ENCODE measurements at places on chromosomes 3 and 15.

- no peak for DNase-seq
Observed at GRCh38 chr15:68765602-68766368, 54.9 kb downstream of the ANP32A start.

DNA sequence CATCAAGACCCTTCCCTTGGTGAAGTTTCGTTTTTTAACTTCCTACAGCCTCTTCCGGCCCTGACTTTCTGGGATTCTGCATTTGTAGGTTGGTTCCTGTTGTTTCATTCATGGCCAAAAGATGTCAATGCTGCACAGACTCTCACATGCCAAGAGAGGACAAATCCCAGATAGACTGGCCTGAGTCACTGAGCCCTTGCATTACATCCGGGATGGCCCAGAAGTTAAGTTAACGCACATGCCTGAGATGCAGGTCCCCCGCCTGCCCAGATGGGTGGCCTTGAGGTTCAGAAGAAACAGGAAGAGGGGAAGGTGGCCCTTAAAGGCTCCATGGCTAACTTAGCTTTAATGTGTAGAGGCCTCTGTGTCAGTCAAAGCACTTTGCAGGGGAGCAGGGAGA lies 51.6 kb upstream of the SRGAP3 start:
- no peak for DNase-seq

DNA sequence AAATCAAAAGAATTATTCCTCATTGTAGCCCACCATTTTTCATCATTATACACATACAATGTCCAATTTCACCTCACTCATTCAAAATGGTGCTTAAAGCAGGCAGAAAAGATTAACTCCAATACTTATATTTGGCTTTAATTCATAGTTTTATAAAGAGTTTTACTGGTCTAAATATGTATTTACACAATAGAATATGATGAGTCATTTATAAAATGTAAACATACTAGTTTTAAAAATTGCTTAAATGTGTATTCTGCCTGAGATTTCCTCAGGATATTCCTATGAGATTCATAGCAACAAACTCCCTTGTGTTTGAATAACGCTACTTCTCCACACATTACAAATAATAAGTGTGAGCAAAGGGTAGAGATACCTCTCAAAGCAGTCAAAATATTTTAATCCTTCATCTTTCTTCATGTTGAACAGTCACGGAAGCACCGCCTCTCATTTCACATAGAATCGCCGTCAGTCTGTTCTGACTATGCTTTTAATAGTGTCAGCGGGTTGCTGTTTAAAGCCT lies 75.7 kb upstream of the GBE1 start:
- DNase-seq, result no peak

DNA sequence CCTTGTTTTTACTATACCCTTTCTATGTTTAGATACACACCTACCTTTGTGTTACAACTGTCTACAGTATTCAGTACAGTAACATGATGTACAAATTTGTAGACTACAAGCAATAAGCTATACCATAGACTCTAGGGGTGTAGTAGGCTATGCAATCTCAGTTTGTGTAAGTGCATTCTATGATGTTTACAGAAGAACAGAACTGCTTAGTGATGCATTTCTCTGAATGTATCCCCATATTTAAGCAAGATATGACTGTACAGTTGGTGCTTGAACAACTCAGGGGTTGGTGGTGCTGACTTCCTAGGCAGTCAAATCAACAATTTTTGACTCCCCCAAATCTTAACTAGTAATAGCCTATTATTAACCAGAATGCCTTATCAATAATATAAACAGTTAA lies 467.1 kb upstream of the TGFBR2 start:
- DNase-seq, result no peak

DNA sequence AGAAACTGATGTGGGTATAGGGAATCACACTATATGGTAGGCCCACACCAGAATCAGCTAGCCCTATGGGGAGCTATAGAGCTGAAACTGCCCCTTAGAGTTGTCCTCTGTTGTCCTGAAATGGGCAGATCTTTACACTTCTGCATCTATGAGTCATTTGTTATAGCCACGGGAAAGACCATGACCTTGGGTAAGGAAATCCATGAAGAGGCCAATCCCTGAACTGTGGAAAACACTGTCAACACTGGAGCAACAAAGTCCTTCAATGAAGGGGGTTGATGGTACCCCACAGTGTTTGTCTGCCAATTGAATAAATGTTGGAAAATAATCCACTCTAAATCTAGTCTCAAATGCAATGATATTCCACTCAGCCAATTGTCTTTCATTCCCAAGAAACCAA lies 5.2 kb upstream of the CD200R1 start:
- DNase-seq, result no peak

- DNase-seq, result no peak
Observed at GRCh38 chr3:42117175-42118008, 26.2 kb downstream of the TRAK1 start.

GRCh38 chr3:157405457-157405856 lies 31.2 kb upstream of the PTX3 start:
- no peak for DNase-seq

GRCh38 chr15:22866079-22866478 lies 27.6 kb downstream of the NIPA2 start:
- DNase-seq, result no peak

GRCh38 chr15:98612490-98613110 lies 35.7 kb upstream of the IGF1R start:
- no peak for DNase-seq

DNA sequence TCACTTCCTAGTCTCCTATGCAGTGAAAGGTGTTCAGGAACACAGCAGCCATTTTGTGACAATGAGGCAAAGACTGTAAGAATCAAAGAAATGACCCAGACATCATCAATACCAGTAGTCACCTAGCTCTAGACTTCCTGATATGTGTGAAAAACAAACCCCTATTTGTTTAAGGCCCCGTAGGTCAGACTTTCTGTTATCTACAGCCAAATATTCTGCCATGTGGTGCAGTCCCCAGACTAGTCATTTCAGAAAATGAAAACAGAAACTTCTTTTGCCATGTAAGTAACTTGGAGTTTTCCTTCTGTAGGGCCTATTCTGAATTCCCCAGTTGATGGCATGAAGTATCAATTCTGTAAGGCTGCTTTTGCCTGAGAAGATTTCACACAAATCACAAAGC lies 181.7 kb upstream of the SNTN start:
- DNase-seq, result no peak

DNA sequence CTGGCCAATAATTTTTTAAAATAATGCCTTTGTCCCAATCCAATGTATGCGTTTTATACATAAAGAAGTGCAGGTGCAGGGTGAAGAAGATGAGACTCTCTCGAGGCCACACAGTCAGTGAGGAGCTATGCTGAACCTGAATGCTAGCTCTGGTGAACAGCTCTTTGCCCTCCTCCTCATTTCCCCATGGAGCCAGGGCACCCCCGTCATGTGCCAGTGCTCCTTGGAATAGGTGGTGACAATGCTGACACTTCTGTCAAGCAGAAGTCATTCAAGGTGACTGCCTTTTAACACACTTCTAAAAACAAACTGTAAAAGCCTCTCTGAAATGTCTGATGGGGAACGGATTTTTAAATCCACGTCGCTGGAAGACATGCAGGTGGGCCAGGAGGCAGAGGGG lies 162.4 kb upstream of the WNT5A start:
- no peak for DNase-seq

GRCh38 chr3:105904251-105904650 lies 35.4 kb upstream of the CBLB start:
- no peak for DNase-seq

- no peak for DNase-seq
Observed at GRCh38 chr3:25143356-25144025, 284.6 kb upstream of the RARB start.

GRCh38 chr3:194481525-194482195 lies 5.1 kb downstream of the ATP13A3 start:
- no peak for DNase-seq

GRCh38 chr3:54994111-54994513 lies 66.3 kb upstream of the LRTM1 start:
- no peak for DNase-seq

- no peak for DNase-seq
Observed at GRCh38 chr15:77181305-77182074, 110.6 kb upstream of the TSPAN3 start.

- DNase-seq, result no peak
Observed at GRCh38 chr3:62604751-62605351, 231.5 kb upstream of the FEZF2 start.

DNA sequence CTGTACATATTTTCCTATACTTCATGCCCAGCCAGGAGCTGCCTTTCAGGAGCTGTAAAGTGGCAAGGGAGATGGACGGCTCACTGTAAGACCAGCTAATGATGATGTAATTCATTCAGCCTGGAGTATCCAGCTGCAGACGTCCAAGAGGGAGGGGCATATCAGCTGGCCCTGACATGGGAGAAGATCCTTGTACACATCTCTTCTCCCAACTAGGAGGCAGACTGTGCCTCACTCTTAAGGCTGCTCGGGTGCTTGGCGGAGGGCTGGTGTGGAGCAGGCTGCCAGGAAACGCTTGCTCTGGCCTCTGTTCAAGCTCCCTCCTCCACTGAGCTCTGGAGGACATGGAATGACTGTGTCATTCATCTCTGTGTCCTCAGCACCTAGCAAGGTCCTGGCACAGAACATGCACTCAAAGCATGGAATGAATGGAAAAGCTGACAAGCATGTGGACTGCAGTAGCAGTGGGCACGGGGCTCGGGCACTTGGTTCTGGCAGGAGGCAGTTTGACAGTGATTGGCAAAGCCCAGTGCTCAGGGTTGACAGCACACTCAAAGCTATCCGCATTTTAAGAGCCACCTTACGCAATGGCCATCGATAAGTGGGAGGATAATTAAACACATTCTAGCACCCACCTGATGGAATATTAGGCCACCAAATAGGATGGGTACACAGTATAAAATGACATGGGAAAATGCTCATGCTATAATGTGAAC lies 72.4 kb downstream of the TBC1D2B start:
- no peak for DNase-seq

- DNase-seq, result no peak
Observed at GRCh38 chr15:74903676-74904075, 3.0 kb downstream of the FAM219B start.

DNA sequence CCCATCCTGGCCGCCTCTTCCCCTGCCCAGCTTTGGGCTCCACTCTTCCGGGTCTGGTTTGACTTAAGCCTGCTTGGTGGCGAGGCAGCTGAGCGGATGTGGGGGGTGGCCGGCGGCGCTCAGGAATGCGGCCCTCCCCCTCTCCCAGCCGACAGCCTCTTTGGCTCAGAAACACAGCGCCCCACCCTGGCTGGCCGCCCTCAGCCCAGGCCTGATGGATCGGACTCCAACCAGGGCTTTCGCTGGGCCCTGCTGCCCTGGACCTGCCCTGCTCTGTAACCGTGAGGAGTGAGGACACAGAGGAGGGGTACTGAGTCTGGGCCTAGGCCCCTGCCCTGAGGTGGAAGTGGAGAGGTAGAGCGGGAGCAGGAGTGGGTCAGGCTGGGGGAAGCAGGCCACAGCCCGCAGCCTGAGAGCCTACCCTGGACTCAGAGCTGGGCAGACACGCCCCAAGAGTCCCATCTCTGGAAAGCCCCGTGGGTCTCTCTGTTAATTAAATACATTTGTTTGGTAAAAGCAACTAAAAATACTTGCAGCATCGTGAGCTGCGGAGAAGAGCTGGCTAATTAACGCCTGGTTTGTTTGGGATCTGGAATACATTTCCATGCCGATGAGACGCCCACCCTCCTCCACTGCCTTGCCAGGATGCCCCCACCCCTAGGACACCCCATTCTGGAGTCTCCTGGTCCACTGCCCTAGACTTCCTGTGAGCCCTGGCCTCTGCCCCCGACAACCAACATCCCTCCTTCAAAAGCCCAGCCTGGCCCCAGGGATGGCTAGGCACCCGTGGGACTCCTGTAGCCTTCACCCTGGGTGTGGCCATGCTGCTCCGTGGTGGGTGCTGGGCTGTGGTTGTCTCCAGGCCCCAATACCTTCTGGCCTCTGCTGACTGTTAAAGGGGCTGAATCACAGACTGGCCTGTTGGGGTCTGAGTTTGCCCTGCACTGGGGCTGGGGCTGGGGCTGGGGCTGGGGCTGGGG lies 19.6 kb downstream of the PLXNA1 start:
- no peak for DNase-seq

- no peak for DNase-seq
Observed at GRCh38 chr15:89429023-89429422, 67.4 kb downstream of the RHCG start.

- peak; percentile 23 for DNase-seq
Observed at GRCh38 chr15:44296625-44297524, 8.4 kb downstream of the GOLM2 start.

- peak; percentile 4 for DNase-seq
Observed at GRCh38 chr3:126259411-126260391, 79.3 kb upstream of the ALDH1L1 start.

Data from SW 1271 (cell line).